ENCODE measurements at places on chromosomes 11 and 22.
A peak's percentile ranks its signal among the peaks of the same experiment; 100 is the strongest.

DNA sequence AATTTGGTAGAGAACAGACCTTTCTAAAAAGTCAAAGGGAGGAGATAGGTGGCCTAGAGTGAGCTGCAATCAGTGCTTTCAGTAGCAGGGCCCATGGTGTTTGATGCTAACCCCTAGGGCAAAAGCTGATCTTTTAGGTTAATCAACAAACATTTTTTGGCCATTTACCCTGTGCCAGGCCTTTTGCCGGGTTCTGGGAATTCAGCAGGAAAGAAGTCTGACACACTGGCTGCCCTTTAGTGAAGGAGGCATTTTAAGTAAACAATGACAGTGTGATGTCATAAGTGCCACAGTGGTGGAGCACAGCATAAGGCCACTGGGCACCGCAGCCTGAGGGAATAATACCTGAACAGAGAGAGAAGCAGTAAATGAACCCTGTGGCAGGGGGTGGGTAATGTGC lies 29.0 kb downstream of the C22orf31 start:
- no peak for DNase-seq

DNA sequence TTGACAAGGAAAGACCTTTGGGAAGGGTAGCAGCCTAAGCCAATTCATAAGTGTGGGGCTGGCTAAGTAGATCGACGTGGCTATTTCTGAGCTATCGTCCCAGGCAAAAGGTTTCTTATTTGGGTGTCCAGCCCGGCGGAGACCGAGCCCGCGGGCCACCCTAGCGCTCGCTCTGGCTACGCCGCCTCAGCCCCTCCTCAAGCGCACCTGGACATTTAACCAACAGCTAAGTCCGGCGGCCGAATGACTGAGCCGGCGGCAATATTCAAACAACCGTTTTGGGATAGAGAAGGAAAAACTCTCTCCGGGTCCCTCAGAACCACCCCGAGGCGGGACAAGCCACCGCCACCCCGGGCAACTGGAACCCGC lies 457 bp downstream of the RNF141 start:
- no peak for DNase-seq

DNA sequence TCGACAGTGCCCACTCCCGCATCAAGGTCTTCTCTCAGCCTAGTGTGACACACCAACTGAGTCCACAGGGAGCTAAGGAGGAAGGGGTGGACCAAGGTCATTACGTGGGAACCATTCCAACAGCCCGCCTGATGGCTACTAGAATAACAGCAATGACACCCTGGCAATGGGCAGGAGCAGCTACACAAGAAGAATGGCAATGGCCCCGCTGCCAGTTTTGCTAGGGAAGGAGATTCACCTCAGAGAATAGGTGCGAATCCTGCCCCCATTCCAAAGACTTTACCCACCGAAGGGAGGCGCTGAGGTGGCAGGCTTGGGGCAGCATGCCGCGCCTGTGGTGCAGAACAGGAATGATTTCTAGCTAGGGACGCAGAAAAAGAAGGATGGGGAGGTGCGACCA lies 9.1 kb downstream of the WT1 start:
- DNase-seq = no peak

DNA sequence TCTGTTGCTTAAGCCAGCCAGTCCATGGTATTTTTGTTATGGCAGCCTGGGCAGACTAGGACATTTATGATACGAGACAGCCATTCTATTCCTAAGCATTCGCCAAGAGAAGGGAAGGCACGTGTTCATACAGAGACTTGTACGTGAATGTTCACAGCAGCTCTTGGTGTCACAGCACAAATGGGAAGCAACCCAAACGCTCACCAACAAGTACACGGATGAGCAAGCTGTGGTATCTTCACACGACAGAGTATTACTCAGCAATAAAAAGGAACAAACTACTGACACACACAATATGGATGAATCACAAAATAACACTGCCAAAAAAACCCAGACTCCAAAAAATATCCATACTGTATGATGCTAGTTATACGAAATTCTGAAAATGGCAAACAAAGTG lies 85.1 kb downstream of the PHF21B start:
- no peak for DNase-seq

GRCh38 chr11:5291207-5291838 lies 10.4 kb downstream of the OR51B4 start:
- DNase-seq = peak; percentile 10

GRCh38 chr22:44525941-44526778 lies 28.1 kb upstream of the RTL6 start:
- no peak for DNase-seq

DNA sequence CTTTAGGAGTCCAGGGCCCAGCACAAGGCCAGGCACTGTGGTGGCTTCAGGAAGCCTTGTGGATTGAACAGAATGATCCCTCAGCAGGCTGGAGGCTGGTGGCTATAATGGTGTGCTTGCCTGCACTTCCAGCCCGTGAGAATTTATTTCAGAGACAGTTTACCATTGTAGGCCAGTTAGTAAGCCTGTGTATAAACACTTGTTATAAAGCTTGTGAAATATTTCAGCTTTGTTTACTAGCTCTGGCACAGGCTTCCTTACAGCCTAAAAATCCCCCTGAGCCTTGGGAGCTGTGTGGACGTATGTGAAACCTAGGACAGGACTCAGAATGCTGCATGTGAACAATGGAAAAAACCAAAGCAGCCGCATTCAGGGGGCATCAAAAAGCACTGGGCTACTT lies 26.6 kb upstream of the ACER3 start:
- DNase-seq = no peak

DNA sequence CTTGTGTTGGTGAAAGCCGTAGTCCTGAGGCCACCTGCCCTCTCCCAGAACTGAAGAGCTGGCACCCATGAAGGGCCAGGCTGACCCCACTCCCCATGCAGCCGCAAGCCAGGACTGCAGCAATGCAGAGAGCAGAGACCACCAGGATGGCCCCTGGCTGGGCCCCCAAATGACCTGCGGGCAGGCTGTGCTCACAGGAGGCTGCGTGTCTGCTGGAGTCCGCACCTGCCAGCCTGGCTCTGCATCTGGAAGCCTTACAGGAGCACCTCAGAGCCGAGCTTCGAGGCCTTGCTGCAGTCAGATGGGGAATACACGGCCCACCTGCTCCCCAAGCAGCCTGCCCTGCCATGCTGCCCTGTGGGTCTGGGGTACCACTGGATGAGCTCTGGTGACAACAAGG lies 1336.8 kb downstream of the TBC1D22A start:
- DNase-seq = no peak

DNA sequence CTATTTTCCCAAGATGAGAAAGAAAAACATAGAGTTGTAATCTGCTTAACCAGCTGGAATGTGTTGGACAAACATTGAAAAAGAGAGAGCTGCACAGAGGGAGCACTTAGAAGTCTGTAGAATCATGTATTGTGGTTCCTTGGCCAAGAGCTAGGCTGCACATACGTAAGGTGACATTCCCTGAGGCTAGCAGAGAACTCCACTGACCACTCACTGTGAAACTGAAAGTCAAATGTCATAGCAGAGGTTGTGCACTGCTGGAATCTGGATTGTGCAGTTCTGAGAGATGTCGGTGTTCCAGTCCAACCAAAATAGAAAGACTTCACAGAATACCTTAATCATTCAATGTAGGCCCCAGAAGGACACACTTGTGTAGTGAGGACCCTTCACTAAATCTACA lies 772.8 kb upstream of the RAG2 start:
- DNase-seq = no peak

GRCh38 chr11:20046416-20046815 lies 113.9 kb downstream of the DBX1 start:
- peak; percentile 8 for DNase-seq

DNA sequence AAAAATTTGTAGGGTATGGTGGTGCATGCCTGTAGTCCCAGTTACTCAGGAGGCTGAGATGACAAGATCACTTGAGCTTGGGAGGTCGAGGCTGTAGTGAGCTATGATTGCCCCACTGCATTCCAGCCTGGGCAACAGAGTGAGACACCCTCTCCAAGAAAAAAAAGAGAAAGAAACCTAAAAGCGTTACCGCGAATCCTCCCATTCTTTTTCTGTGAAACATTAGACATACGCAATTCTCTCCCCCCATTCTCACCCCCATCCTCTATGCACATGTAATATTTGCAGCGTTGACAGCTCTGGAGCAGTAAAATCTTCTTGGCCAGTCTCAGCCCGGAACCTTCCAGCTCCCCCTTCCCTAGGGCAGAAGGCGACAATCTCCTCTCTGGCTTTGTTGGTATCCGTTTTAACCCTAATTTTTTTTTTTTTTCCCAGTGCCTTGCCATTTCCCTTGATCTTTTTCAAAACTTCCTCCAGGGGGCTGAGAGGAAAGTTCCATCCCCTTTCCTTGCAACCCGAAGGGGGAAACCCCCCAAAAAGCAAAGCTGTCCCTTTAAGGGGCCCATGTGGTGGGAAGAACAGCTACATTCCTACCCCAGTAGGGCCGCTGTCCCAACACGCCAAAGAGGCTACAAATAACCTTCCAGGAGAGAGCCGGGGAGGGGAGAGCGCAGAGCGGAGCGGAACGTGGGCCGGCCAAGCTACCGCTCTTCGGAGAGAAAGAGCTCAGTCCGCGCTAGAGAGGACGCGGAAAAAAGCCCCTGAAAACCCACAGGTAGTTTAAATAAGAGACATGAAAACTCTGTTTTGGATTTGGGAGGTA lies 1.9 kb downstream of the LRP4 start:
- DNase-seq = peak; percentile 40
